ENCODE measurements at places on chromosomes 4 and X. TPM values are rescaled to one million over a fixed set of nuclear protein-coding genes. Genes with fewer than 3 reads are reported as not detected.
A peak's percentile ranks its signal among the peaks of the same experiment; 100 is the strongest.

GRCh38 chrX:145817331-145818185, at the start of gene SLITRK2:
TSS of gene SLITRK2 (plus strand) at chrX:145817829. CDS start at chrX:145822426, 4,597 bp downstream.
- DNase-seq, result no peak

GRCh38 chrX:44415639-44416386, 72.3 kb upstream of the EFHC2 start:
- no peak for DNase-seq

- no peak for DNase-seq
These were observed 682.0 kb downstream of the KCTD8 start for GRCh38 chr4:43766648-43767047.

DNA sequence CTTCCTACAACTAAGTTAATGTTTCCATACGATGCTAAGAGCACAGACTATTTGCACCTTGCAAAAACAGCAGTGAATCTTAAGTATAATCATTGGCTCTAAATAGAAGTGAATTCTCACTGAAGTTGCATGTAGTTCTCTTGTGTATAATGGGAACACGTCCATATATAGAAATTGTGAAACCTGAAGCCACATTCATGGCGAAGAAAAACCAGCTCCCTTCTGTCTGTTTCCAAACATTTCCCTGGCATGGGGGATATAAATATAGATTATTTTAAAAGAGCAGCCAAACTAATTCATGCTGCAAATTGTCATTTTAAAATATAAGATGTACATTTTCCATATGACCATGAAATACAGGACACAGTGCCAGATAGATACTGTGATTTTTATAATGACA, 71.1 kb downstream of the TRAM1L1 start:
- no peak for DNase-seq

GRCh38 chr4:105277702-105278101, 131.0 kb downstream of the TET2 start:
- DNase-seq, result no peak

- DNase-seq, result no peak
These were observed 440.2 kb downstream of the INPP4B start for GRCh38 chr4:142405695-142406498.

The PHKA1 gene
- 0.44 TPM for total RNA-seq

DNA sequence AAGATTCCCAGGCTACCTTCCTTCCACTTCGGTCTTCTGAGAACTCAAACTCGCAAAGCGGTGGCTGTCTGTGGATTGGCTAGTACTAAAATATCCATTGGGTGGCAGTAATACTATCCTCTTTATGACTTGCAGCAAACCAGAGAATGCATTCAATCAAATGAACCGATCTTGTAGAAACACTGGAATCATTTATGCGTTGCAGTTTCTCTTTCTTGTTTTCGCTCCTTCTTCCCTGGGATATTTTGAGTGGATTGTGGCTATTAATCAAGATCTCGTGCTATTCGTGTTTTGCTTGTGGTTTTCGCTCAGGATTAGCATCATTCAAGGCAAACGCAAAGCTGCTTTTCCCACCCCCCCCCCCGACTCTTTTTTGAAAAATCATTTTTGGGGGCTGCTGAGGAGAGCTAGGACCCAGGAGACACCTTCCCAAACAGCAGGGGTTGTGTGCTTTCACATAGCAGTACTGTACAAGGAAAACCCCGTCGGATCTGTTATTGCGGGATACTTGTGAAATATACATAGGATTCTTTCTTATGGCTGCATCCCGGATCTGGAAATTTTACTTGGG, at the start of gene IL1RAPL1:
Gene IL1RAPL1 (plus strand): TSS at position 466 of the 571 bp plus-strand sequence.
- no peak for DNase-seq

The GPM6B gene
- total RNA-seq, result not detected

GRCh38 chr4:40750461-40751258, 905 bp downstream of the NSUN7 start:
- no peak for DNase-seq

The MAGEA4 gene
- total RNA-seq, result not detected

The CLNK gene
- not detected for total RNA-seq

The IL15 gene
- total RNA-seq, result 0.87 TPM

- DNase-seq, result peak; percentile 20
These were observed at the start of gene CHRDL1 for GRCh38 chrX:110795645-110796406. TSS of gene CHRDL1 (minus strand) at chrX:110795817. CDS start at chrX:110792181, 3,636 bp downstream.

The APELA gene
- total RNA-seq, result not detected

DNA sequence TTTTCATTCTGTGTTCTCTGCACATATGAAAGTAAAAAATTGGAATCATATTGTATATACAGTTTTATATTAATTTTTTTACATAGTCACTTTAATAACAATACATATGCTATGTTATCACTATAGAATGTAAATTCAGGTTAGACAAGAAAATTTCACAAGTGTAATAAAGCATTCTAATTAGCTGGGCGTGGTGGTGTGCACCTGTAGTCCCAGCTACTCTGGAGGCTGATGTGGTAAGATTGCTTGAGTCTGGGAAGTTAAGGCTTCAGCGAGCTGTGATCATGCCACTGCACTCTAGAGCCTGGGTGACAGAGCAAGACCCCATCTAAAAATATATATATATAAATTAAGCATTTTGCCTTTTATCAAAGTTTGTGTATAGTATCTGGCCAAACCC, 95.7 kb downstream of the ANXA3 start:
- DNase-seq, result no peak

DNA sequence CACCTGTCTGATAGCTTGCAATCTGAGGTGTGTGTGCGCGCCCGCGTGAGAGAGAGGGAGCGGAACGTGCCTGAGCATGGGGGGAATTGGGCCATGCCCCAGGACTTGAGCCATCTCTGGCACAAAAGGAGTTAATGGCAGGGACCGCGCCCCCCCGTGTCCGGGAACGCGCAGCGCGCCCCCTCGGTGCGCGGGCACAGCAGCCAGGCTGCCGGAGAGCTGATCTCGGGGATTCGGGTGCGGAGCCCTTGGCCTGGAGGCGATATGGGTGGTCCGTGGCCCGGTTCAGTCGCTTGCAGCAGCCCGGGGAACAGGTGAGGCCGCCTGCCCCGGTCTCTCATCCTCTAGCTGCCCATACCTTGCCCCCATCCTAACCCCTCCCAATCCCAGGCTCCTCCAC, at the start of gene NLGN3:
Gene NLGN3 (plus strand): TSS at position 191 of the 400 bp plus-strand sequence. CDS start 2,909 bp downstream, outside the sequence.
- no peak for DNase-seq

DNA sequence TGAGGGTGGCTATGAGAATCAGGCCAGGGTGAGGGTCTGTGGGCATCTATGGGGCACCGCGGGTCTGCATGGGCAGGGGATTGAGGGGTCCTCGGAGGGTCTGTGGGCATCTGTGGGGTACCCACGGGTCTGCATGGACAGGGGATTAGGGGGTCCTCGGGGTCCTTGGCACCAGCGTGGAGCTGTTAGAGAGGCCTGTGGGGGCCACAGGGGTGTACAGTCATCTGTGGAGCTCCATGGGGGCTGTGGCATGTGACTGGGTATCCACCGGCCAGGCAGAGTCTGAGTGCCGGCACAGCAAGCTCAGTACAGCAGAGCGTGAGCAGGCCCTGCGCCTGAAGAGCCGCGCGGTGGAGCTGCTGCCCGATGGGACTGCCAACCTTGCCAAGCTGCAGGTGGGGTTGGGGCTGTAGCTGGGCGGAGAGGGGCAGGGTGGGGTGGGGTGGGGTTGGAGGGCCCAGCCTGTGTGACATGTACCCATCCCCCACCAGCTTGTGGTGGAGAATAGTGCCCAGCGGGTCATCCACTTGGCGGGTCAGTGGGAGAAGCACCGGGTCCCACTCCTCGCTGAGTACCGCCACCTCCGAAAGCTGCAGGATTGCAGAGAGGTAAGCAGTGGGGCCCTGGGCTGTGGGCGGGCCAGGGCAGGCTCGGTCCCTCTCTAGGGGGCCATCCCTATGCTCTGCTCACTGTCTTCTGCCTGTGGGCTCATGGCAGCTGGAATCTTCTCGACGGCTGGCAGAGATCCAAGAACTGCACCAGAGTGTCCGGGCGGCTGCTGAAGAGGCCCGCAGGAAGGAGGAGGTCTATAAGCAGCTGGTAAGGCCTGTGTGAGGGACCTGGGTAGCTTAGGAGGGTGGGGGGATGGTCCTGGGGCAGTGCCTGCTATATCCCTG, 12.9 kb downstream of the CCDC22 start:
- no peak for DNase-seq

DNA sequence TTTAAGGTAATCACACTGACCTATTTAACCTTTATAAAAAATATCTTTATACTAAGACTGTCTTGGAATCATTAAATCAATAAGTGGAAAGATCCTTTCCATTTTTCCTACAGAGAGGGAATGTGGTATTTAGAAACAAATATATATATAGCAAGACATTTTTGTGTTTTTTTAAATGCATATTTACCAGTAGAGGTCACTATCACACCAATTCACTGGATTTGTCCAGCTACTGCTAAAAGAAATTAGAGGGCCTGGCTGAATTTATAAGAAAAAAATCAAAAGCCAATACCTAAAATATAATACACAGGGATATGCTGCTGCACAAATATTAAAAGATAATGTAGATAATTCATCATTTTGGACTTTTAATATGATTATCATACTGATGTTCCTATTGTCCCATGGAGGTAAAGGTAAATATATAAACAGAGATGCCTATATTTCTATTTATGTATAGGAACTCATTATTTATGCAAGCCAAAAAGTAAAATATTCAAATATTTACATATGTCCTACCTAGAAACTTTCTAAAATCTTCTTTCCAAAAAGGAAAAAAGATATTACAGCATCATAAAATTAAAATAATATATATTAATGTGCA, 69.5 kb downstream of the PDE5A start:
- DNase-seq, result no peak

DNA sequence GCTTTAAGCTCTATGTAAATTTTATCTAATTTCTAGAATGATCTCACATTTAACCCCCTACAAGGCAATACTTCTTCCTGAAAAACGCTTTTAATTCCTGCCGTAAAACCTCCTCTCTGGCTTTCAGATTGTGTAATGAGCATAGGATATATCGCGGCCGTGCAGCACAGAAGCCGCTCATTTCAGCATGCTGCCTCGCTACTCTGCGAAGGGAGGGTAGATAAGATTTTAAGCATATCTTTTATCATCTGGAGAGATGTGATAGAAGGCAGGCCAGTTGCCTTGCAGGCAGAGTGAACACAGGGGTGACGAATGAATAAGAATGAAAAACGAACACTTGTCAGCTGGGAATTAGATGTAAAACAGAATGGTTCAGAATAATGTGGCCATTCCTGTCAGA, 265.5 kb downstream of the UNC5C start:
- DNase-seq, result no peak

The ETDA gene
- not detected for total RNA-seq

DNA sequence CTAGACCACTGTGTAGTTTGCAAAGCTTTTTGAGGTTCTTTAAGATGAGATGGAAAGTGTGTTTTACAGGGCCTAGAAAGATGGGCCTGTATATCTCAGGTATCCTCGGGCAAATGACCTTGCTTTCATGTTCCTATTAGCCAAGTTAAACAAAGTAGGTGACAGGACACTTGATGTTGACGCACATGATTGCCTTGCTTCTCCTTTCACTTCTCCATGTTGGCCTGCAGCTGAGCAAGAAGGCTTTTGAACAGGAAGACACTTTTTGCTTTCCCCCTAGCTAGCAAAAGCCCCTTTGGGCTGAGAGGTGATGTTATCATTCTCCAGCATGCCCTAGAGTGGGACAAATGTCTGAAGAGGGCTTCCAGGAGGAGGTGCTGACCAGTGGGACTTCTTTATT, 202.1 kb downstream of the GPC3 start:
- no peak for DNase-seq

DNA sequence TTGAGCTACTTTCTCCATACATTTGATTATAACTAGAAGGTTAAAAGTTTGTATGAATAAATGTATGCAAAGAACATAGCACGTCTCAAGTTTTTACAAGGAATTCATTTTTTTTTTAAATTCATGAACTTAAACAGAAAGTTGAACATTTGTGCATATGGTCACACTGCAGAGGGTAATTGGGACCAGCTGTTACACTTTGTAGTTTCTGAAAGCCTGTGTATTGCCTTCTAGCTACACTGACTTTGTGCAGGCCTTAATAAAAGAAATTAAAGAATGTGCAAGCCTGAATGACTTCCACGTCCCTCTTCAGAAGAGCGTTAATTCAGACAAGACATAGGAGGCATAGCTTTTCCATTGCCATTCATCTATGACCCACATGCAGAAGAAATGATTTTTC, 153.1 kb upstream of the PCDH18 start:
- DNase-seq, result no peak

The USP17L10 gene
- not detected for total RNA-seq

DNA sequence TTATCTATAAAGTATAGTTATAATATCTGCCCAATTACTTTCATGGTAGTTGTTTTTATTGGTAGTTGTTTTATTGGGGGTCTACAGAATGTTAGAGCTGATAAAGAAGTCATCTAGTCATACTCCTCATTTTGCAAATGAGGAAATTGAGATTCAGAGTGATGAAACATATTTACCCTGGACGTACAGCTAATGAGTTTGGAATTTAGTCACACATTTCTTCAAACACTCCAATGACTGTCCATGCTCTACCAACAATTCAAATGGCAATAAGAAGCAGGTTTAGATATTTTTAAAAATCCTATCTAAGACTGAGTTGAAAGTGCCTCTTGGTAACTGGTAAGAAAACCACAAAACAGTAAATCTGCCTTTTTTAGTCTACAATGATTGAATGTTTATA, 98.2 kb downstream of the MAGEC1 start:
- no peak for DNase-seq

GRCh38 chrX:37906357-37906756, 59.0 kb upstream of the DYNLT3 start:
- no peak for DNase-seq

The CWH43 gene
- not detected for total RNA-seq

GRCh38 chr4:87950936-87951511, 24.5 kb upstream of the SPP1 start:
- DNase-seq, result no peak

- no peak for DNase-seq
These were observed 518.1 kb downstream of the TRIML1 start for GRCh38 chr4:188657365-188657764.

GRCh38 chr4:127327491-127327890, 305.3 kb upstream of the INTU start:
- no peak for DNase-seq

The PRKG2 gene
- total RNA-seq, result 0.23 TPM

GRCh38 chr4:54643958-54644751, 13.6 kb upstream of the KIT start:
- no peak for DNase-seq

- no peak for DNase-seq
These were observed 11.1 kb downstream of the APEX2 start for GRCh38 chrX:55011294-55011693.

- no peak for DNase-seq
These were observed 1626.0 kb upstream of the TENM3 start for GRCh38 chr4:180617196-180617595.
